ENCODE measurements at places on chromosomes 2 and 18. TPM values are rescaled to one million over a fixed set of nuclear protein-coding genes. Genes with fewer than 3 reads are reported as not detected.

ODC1 gene
- 54.3 TPM for polyA plus RNA-seq

DHRS9 gene
- not detected for polyA plus RNA-seq

TAF4B gene
- 4.9 TPM for polyA plus RNA-seq

SNORC gene
- 0.14 TPM for polyA plus RNA-seq

RAX gene
- polyA plus RNA-seq = not detected
